Activated T-cell treated with anti-CD3 and anti-CD28 coated beads, Interleukin-2, amount 50 U/mL, for 24 hours (primary cell): ENCODE measurements at places on chromosomes 16 and 17.

DNA sequence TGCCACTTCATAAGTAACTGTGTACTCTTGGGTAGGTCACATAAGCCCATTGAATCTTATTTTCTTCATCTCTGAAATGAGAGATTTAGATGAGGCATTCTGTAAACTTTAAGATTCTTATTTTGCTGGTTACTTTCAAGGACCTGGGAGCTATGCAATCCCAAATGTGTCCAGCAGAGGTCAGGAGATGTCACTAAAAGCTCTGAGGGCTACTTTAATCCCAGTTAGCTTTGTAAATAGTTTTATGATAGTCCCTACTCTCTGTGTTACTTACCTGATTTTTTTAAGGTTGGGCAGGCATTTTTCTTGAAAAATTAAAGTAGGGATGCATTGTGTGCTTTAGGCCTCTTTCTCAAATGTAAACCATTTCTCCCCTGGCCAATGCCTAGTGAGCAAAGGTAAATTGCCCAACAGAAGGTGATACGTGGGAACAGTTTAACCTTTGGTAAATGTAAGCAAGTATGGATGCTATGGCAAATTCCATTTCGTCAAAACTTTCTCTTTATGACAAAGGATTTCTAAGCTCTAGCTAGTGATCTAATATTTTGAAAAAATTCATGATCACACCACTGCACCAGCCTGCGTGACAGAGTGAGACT is 57.1 kb upstream of the WSB1 start:
- no peaks in the 10 kb centered on the region for H3K36me3 ChIP-seq
- H3K4me1 ChIP-seq = peaks cover 17% of the 10 kb centered on the region
- H3K27me3 ChIP-seq = peaks cover 5% of the 10 kb centered on the region

- peaks cover 26% of the 10 kb centered on the region for H3K4me1 ChIP-seq
- H3K36me3 ChIP-seq = no peaks in the 10 kb centered on the region
- H3K27ac ChIP-seq = peak overlapping the region; percentile 91
- H3K4me3 ChIP-seq = peak overlapping the region; percentile 29
These were observed 4.5 kb upstream of the NME4 start for GRCh38 chr16:392450-393030.

GRCh38 chr17:787641-788221 is 5.6 kb downstream of the MRM3 start:
- no peak for DNase-seq
- no peak overlapping the region for H3K27ac ChIP-seq
- H3K36me3 ChIP-seq = peaks cover 88% of the 10 kb centered on the region
- H3K4me1 ChIP-seq = peaks cover 29% of the 10 kb centered on the region
- no peaks in the 10 kb centered on the region for H3K27me3 ChIP-seq
- H3K4me3 ChIP-seq = no peak overlapping the region

DNA sequence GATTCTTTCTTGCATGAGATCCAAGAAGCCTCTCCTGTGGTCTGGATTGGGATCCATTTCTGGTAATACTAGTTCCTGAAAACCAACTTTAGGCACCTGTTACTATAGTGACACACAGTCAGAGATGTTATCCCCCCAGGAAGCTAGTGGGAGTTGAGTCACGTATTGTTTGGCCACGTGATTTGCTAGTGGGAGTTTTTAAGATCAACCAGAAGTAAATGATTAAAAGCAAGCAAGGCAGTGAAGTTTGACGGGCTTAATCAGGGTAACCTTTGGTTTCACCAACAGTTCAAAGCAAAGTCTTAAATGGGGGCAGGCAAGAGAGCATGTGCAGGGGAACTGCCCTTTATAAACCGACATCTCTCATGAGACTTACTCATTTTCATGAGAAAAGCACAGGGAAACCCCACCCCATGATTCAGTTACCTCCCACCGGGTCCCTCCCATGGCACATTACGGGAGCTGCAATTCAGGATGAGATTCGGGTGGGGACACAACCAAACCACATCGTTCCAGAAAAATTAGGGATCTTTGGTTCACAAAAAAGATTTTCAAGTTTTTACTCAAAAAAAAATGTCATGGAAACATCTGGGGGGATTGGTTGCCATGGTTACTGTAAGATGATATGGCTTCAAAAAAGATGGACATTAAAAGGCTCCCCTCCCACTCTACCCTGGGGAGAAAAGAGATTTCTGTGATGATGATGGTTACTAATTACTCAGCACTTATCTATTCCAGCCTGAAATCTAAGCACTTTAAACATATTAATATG is 483.1 kb upstream of the ERCC4 start:
- H3K36me3 ChIP-seq = no peaks in the 10 kb centered on the region
- no peaks in the 10 kb centered on the region for H3K4me1 ChIP-seq
- no peak overlapping the region for H3K4me3 ChIP-seq
- peak overlapping the region; percentile 68 for H3K27ac ChIP-seq
- DNase-seq = no peak

DNA sequence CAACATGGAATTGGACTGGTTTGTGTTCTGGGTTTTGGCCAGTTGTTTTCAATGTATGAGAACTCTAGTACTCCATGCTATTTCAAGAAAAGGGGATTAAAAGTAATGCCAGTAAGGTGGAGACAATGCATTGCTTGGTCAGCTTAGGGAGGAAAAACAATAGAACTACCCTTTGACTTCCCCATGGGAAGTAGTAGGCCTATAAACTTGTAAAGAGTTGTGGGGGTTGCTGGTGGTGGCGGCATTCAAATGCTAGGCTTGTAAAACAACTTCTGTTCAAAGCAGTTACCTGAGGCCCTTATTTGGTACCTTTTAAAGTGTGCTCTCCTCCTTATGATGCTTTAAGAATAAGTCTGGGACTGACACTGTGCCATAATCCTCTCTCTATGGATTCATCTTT is 9.4 kb downstream of the MAP3K3 start:
- peaks cover 44% of the 10 kb centered on the region for H3K36me3 ChIP-seq
- H3K27me3 ChIP-seq = no peaks in the 10 kb centered on the region
- DNase-seq = no peak

DNA sequence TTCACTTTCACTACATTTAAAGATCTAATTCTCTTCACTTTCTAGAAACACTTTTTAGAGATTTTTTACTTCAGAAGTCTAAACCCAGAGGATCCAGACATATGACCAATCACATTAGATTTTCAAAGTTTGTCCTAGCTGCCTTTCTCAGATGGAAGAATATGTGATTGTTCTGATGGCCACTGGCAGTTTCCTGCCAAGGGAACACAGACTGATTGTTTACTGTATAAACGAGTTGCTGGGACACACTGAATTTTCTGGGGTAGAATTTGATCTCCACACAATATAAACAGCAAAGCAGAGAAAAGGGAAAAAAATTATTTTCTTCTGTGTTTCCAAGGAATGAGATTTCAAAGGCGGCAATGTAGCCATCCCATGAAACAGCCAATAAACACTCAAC is 480.0 kb downstream of the TOX3 start:
- no peak overlapping the region for H3K27ac ChIP-seq
- no peak overlapping the region for H3K4me3 ChIP-seq
